ENCODE measurements at places on chromosomes 3 and 15.

- peak; percentile 77 for DNase-seq
Measured at GRCh38 chr3:143002083-143002712, 828 bp downstream of the U2SURP start.

- no peak for DNase-seq
Measured at GRCh38 chr3:191139736-191140135, 59.3 kb upstream of the OSTN start.

DNA sequence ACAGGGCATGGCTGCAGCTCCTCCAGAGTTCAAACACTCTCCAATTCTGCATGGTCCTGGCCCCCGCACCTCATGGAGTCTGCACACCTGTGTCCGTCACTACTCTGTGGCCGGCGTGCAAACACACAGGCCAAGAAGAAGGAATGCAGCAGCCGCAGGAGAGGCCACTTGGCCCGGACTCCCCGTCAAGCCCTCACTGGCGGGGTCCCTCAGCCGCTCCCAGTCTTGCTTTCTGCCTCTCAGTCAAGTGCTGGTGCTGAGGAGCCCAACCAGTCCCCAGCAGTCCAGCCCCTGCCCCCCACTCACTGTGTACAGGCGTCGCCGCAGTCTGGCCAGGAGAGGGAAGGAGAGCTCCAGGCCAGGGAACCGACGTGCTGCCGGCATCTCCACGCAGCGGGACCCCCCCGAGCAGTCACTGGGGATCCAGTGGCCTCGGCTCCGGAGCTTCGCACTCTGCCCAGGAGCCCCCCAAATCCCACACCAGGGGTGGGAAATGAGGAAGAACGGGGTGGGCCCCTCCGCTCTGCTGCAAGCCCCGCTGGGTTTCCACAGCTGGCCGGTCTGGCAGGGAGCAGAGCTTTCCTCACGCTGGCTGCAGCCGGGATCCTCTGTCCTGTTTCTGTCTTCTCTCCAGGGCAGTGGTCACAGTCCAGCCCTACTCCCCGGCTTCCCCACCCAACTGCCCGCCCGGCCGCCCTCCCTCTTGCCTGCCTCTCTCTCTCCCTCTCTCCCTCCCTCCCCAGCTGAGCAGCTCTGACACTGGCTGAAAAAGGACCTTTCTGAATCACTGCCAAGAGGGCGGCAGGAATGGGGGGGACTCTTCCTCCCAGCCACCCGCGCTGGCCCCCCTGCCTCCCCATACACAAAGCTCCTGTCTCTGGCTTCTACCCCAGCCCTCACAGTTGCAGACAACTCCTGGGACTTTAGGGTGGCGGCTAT lies 16.0 kb downstream of the TNK2 start:
- DNase-seq: no peak

GRCh38 chr3:61078048-61078752 lies 173.1 kb downstream of the FHIT start:
- no peak for DNase-seq

DNA sequence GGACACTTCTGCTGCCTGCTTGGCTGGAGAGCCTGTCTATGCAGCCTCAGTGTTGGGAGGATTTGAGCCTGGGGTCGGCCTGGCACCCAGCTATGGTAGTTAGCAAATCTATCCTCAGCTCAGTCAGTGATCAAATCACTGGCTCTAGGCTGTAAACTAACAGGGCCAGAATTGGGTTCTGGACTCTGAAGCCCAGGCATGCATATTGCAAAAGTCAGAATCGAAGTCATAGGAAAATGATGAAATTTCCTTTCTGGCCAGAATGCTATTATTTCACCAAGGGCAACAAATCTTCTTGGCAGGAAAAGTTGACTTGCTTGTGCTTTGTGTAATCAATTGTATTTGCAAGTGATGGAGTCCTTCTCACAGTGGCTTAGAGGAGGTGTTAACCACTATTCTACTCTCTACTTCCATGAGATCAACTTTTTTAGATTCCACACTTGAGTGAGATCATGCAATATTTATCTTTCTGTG lies 482.6 kb upstream of the TPRG1 start:
- DNase-seq: no peak

GRCh38 chr3:52537726-52538421 lies 1.5 kb downstream of the UQCC5 start:
- DNase-seq: no peak

DNA sequence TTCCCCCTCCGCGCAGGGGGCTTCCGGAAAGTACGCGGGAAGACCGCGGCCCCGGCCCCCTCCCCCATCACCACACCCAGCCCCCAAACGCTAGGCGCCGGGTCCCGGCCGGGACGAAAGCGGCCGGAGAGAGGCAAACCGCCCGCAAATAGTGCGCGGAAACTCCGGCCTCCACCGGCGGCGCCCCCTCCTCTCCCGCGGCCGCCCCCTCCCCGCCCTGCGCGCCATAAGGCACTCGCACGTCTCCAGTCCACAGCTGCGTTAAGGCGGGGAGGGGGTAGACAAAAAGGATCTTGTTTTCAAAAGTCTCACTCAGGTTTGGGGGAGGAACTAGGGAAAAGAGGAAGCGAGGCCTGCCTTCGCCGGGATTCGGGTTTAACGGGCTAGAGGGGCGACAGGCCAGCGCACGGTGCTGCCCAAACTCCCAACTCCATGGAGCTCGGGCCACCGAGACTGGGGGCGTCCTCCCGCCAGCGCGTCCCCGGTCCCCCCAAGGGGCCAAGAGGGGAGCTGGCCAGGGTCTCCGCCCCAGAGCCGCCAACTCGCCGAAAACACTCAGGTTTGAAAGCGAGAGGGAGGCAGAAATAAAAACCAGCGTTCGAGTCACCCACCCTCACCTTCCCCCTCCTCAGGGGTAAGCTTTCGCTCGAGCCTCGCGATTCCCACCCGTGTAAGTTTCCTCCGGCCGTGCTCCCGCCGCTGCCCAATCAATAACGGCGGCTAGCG lies 1.8 kb downstream of the ANP32A start:
- peak; percentile 97 for DNase-seq

All from KBM-7 (cell line).